Calu3 (cell line): ENCODE measurements at places on chromosomes 11 and 22. TPM values are rescaled to one million over a fixed set of nuclear protein-coding genes. Genes with fewer than 3 reads are reported as not detected.
A peak's percentile ranks its signal among the peaks of the same experiment; 100 is the strongest.

DNA sequence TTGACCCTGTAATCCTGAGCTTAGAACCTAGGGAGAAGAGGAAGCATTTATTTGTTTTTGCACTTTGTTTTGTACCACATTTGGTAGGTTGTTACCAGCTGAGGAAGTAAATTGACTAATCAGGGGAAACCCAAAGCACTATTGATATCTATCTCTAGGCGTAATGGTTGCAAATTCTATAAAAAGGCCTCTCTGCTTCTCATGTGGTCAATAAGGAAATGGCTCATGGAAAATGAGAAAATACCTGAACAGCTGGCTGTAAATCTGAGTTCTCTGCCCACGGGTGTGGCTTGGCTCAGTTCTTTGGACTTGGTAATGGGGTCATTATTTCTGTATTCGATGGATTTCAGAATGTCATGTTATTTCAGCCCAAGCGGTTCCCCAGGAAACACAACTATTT, 42.4 kb downstream of the BARX2 start:
- H3K4me1 ChIP-seq, result peaks cover 69% of the 10 kb centered on the region
- peak overlapping the region; percentile 84 for H3K27ac ChIP-seq
- peaks cover 15% of the 10 kb centered on the region for H3K36me3 ChIP-seq
- peak overlapping the region; percentile 19 for H3K4me3 ChIP-seq
- no peaks in the 10 kb centered on the region for H3K27me3 ChIP-seq

DNA sequence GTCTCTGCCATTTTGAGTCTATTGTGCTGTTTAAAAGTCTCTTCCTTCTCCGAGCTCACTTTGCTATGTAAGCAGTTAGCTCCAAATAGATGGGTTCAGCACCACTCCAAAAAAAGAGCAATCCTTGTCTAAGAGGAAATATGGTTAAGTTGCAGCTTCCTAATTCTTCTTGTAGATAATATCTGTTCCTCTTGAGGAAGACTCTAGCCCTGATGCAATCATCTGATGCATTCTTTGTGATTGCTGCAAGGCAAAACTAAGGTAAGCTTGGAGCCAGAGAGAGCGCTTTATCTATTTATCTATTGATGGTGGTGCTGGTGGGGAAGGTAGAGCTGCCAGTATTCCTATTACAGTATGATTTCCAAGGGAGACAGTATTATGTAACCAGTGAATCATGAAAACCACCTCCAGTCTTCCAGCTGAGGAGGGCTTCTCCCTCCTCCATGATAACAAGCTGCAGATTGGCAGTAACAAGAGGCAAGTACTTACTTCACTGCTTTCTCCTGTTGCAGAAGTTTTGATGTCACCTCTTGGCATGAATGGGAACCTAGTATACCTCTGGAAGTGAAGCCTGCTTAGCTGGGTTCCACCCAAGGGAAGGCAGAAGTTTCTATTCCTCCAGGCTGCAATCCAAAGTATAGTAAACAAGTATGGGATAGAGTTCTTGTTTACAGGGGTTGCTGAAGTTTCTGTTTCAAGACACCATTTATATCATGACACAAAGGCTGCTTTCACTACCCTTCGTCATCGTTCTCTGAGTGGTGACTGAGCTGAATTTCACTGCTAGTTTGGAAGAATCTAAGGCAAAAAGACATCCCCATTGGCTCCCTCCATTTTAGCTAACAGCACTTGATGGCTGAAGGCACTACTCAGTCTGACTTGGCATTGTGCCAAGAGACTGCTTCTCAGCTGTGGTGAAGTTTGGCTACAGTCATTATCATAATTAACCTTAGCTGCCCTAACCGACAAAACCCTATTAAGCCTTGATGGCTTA, 49.7 kb downstream of the FDX1 start:
- no peak overlapping the region for H3K27ac ChIP-seq
- no peaks in the 10 kb centered on the region for H3K4me1 ChIP-seq

DNA sequence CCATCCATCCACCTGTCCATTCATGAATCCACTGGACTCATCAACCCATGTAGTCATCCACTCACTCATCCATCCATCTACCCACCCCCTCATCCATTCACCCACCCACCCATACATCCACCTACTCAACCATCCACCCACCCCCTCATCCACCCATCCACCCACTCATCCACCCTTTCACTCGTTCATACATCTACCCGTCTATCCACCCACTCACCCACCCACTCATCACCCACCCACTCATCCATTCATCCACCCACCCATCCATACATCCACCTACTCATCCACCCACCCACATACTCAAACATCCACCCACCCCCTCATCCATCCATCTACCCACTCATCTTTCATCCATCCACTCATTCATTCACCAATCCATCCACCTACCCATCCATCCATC, 37.7 kb downstream of the RTL6 start:
- peaks cover 54% of the 10 kb centered on the region for H3K27me3 ChIP-seq
- no peak for DNase-seq
- no peak overlapping the region for H3K27ac ChIP-seq
- H3K4me3 ChIP-seq, result no peak overlapping the region

PAX6 gene
- 0.24 and 0.87 TPM in 2 replicates for total RNA-seq

ISX gene
- not detected in 2 replicates for total RNA-seq
